ENCODE measurements at places on chromosomes 11 and 22.

- peak; percentile 1 for DNase-seq
Measured at GRCh38 chr11:12056119-12056518, 47.7 kb upstream of the DKK3 start.

GRCh38 chr11:70779433-70780245 is 381.3 kb downstream of the CTTN start:
- no peak for DNase-seq

DNA sequence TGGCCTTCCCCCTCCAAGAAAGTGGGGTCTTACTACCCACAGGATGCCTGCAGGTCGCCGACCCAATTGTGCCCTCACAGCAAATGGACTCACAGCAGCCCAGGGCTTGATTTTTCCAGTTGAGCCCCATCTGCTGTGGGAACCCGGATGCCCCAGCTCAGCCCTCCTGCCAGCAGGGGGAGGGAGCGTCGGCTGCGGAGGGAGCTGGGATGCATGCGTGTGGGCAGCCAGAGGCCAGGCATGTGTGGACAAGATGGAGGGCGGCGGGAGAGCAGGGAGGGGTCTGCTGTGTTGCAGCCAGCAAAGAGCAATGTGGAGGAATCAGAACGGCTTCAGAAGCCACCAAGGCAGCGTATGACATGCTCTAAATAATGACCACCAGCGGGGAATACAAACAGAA is 41.0 kb upstream of the EIF3D start:
- DNase-seq, result no peak

DNA sequence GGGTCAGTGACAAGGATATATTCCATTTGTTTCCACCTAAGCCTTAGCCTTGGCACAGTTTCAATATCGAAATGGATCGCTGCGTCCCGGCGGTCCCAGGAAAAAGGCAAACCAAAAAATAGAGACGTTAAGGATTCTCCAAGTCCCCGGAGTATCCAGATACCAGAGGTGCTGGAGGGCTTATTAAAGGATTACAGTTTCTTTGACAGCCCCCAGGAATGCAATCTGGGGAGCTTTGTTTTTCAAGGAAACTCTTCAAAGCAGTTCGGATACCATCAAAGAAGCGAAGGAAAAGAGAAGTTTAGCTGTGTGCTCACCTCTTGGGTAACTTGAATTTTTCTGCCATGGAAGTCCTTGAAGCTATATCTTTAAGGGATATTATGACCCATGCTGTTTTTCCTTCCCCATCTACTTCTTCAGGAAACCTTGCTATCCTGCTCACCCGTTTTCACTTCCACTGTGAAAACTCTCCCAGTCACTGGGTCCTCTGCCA is 600 bp upstream of the GPR83 start:
- DNase-seq, result no peak

GRCh38 chr22:39182478-39183030 is 30.1 kb upstream of the CBX7 start:
- DNase-seq, result no peak

- no peak for DNase-seq
Measured at GRCh38 chr11:35802221-35802620, 139.6 kb downstream of the TRIM44 start.

GRCh38 chr22:23205339-23206049 is 25.2 kb downstream of the BCR start:
- DNase-seq, result no peak

DNA sequence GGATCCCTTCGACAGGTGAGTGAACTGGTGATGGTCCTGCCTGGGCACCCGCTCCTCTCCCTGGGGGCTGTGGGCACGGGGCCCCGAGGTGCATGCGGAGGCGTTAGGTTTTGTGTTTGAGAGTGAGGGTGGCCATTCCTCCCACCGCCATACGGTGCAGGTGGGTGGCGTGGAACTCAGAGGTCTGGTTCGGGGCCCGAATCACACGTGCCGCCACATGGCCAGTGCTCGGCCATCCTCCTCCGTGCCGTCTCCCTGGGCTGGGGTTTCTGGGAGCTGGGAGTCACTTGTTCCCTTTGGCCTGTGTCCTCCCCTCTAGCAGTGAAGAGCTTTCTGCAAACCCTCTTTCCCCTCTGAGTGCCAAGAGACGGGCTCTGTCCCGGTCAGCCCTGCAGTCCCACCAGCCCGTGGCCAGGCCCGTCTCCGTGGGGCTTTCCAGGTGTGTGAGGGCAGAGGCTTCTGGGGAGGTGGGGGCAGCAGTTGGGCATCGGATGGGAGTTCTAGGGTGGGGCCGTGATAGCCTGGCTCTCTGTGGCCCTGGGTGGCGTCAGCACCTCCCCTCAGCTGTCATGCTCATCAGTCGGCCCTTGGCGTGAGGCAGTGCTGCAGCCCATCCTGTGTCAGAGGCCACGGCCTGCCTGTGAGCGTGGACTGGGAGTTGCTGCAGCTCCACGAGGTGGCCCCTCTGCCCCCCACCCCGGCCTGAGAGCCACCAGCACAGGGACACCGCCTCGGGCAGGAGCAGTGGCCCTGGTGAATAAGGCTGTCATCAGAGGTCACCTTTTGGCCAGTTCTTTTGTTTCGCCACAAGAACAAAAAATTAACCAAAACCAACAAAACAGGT is 10.2 kb downstream of the IRF7 start:
- DNase-seq, result no peak

- DNase-seq, result no peak
Measured at GRCh38 chr22:28728621-28729313, 12.9 kb downstream of the CHEK2 start.

GRCh38 chr11:66880496-66881450 is 23.9 kb downstream of the LRFN4 start:
- DNase-seq, result no peak

DNA sequence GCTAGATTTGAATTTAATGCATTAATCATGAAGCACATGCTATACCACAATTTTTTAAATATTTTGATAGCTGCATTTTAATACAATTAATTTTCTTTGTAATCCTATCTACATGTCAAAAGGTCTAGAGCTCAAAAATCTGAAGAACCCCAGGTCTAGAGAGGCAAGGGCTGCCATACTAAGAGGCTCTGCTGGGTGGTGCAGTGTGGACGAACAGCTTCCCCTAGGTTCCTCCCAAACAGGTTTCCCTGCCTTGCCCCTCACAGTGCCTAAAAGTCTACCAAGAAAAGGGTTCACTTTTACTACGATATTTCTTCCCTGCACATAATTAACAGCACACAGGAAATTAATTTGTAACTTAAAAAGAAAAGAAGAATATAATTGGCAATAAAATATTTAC is 681.1 kb downstream of the OPCML start:
- DNase-seq, result no peak

GRCh38 chr22:36583546-36583945 is 54.6 kb upstream of the EIF3D start:
- no peak for DNase-seq

DNA sequence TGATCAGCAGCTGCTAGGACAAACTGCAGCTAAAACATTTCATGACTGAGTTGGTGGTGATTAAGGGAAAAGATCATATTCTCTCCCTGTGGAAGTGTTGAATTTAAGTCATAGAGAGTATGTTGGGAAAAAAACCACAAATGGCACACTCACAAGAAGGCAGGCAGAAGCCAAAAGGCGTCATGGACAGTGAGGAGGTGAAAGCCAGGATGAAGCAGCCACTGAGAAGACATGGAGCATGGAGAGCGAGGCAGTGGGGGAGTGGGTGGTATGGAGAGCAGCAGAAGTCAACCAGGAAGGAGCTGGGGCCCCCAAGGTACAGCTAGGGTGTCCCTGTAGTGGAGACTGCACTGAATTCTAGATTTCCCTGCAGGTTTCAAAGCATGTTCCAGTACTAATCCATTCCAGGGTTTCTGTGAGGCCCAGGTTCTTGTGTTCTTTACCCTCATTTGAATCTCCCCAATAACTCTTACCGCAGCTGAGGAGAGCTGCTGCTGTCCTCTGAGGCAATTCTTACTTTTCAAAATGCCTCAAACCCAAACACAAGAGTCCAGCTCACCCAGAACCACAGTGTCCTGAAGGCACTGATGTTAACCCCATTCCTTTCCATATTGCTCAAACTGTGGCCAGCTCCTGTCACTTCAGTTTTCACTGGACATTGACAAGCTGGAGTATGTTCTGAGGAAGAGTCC is 191.8 kb upstream of the E2F8 start:
- no peak for DNase-seq

DNA sequence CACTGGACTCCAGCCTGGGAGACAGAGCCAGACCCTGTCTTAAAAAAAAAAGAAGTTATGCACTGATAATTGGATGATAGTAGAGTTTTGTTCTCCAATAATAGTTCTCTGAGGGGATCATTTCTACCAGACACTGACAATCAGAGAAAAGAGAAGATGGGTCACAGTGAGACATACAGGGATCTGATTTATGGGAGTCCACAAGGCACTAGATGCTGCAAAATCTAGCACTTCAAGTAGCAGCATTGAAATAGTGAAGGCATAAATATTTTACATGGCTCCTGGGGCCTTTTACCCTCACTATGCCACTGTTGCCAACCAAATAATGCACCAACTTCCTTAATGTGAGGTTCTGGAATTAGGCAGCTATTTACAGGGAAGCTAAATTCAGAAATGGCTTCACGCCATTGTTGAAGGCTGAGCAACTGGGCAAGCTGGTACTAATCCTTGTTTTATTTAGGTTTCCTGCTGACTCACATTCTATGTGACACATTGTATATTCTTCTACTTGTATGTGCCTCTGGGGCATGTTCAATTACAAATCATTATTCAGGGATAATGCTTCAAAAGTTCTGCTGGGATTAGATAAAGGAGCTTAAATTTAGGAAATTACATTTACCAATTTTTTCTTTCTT is 38.2 kb upstream of the ABTB2 start:
- DNase-seq, result no peak

- DNase-seq, result no peak
Measured at GRCh38 chr22:49243965-49244364, 583.7 kb downstream of the BRD1 start.

DNA sequence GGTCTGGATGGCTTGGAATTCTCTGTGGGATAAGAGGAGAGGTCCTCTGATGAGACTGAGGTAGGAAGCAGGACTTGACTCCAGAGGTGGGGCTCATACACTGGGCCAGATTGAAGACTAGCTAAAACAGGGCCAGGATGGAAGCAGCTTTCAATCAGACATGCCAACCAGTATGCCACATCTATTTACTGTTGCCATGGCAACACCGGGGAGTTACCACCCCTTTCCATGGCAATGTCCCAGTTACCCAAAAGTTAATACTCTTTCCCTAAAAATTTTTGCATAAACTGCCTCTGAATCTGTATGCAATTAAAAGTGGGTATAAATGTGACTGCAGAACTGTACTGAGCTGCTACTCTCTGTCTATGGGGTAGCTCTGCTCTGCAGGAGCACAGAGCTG is 247.5 kb upstream of the ZBED5 start:
- no peak for DNase-seq

DNA sequence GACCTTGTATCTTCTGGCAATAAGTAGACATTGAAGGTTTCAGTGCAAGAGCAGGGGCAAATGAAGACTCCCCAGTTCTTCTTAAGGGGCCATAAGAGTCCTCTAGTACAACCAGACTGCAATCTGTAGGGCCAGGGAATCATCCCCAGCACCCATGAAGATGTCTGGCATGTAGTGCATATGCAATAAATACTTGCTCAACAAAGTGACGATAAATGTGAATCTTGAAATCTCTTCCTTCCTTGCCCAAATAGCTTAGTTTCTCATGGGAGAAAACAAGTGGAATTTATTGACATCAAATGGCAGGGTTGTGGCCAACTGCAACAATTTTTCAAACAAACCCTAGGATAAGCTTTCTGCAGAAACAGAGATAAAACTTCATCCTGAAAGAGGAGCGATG is 107.6 kb downstream of the ABTB2 start:
- DNase-seq, result no peak

DNA sequence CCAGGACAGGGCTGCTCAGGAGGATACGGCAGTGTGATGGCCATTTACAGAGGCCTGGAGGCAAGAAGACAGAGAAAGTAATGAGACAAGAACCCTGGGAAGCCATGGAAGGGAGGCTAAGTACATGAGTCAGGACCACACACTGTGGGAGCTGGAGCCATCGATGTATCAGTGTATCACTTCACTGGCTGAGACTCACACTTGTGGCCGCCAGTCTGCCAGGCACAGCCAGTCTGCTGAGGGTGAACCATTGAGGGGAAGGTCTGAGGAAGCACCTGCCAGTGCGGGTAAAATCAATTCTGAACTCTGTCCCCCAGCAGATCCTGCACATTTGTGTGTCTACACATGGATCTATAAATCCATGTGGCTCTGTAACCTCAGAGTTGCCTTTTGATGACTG is 195.6 kb downstream of the GRIK4 start:
- no peak for DNase-seq

DNA sequence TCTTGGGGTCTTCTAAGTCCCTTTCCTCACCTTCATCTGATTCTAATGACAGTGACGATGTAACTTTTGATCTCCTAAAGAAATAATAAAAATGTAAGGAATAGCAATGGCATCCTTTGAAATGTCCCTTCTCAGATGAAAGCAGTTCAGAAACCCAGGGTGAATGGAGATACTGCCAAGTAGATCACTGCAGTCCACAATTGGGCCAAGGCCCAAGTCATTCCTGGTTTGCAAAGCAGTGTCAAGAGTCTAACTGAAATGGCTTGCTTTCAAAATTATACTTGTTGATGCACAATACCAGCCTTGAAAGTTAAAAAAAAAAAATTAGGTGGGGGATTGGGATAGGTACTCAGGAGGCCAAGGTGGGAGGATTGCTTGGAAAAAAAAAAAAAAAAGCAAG is 20.4 kb downstream of the ASCC2 start:
- no peak for DNase-seq

GRCh38 chr11:118662401-118663271 is 16.8 kb downstream of the TREH start:
- no peak for DNase-seq

DNA sequence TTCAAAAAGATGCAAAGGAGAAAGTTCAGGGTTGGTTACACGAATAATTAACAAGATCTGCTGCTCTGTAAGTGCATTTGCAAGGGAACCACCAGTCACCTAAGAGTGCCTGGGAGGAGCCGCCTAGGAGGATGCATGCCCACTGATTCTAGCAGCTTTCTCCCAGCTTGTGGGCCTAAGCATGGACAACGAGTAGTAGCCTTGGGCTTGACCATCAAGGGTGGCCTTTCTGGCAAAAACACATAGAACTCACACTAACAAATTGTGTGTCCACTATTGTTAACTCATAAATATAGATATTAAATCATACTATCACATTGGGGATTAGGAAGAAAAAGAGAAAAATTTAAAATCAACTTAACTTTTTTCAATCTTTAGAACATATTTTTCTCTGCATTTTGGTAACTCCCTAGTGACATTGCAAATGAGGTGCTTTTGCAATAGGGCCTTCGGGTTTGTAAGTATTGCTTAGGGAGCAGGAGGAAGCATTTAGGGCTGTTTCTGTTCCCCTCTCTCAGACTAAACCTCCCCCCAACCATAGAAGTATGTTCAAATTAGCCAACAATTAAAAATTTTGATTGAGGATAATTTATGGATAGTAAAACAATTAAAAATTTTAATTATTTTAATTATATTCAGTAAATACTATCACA is 57.3 kb upstream of the CEP295 start:
- DNase-seq, result no peak

GRCh38 chr11:67211656-67212436 is 54.4 kb upstream of the GRK2 start:
- no peak for DNase-seq

All from activated CD4-positive, alpha-beta memory T cell treated with anti-CD3 and anti-CD28 coated beads for 36 hours (primary cell).